Frontal cortex (tissue), 4 donors: ENCODE measurements at places on chromosomes 6 and 20. TPM values are rescaled to one million over a fixed set of nuclear protein-coding genes. Genes with fewer than 3 reads are reported as not detected.

CPNE5 gene
- total RNA-seq: 12.6 TPM

KCNB1 gene
- 5.7 TPM for total RNA-seq

ZC2HC1B gene
- not detected for total RNA-seq

DUSP15 gene
- total RNA-seq: 9.8 TPM

TMEM151B gene
- total RNA-seq: 45.7 TPM

DNA sequence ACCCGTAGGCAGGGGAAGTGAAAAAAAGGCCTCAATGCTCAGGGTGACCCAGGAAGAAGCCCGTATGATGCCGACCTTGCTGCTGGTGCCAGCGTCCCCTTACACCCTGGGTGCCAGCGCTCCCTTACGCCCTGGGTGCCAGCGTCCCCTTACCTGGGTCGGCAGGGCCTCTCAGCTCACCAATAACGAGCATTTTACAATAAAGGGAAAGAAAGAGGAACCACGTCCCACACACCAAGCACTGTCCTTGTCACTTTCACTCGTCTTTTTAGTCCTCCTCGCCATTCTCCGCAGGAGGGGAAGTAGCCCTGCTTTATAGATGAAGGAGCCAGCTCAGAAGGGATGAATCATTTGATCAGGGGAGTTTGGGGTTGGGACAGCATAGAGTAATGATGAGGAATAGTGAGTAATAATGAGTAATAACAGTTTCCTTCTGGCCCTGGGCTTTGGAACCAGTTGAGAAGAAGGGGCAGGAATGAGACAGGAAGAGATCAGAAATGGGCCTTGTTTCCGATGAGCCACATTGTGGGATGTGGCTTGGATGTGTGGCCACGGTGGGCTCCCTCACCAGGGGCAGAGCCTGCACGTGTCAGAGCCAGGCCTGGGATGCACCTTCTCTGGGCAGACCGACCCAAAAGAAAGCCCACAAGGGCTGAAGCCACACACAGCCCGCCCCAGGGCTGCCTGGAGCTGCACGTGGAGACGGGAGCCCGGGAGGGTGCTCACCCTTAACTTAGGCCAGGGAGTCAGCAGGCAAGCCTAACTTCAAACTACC, 75.7 kb downstream of the SYNJ2 start:
- no peak for DNase-seq

DNA sequence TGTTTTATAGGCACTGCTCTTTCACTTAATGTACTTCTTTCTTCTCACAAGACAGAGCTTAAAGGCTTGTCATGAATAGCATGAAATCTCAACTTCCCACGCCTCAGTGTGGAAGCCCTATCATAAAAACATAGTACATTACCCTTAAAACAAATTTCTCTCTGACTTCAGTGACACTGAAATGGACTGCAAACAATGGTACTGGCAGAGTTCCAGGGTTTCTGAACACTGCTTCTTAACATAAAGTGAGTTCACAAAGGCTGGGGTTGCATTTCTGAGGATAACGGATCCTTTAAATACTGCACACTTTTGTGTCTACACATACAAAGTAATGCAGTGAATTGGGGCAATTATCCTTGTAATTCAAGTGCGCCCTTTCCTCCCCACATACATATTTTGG, 32.3 kb upstream of the PLEKHG1 start:
- DNase-seq: no peak

DNA sequence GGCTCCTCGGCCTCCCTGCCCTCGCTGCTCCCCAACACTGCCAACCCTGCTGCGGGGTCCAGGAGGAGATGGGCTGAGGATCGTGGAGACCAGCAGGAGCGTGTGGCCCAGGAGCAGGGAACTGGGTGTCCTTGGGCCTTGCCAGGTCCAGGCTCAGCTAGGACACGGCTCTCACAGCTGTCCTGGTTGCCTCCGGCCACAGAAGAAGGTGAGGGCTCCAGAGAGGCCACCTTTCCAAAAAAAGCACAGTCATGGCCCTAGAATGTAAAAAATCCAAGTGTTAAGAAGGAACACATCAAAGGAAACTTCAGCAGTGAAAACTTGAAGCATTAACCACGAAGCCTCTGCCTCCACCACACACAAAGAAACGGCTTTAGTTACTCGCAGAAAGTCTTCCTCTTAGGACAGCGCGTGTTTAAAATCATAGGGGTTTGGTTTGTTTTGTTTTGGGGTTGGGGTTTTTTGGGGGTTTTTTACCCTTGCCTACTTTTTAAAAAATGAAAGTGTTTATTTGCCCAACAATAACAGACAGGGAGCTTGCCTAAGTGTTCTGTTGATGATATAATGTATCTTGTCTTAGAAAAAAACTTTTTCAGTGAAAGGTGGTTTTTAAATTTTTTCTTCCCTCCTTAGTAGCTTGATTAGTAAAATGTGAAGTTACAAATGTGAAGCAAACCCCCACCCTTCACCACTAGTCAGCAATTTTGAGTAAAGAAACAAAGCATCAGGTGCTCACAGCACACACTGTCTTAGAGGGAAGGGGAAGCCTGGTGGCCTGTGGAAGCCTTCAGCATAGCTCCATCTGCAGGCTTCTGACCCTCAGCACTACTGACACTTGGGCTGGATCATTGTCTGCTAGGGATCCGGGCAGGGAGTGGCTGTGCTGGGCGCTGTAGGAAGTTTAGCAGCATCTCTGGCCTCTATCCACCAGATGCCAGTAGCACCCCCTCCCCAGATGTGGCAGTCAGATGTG, 60.0 kb downstream of the PTPN1 start:
- no peak for DNase-seq

DNA sequence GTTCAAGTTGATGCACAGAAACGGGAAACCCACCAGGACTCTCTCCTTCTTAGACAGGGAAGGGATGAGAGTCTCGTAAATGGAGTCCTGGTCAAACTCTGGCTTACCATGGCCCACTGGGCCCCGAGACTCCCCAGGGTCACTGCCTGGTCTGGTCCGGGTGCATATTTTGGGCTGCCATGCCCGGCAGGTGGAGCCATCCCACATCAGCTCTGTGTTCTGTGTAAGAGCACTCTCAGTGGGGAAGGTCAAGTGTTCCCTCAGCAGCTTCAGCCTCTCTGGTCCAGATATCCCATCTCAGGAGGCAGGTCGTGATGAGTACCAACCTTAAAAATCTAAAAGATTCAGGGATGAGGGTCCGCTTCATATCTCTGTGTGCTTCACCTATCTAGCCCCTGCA, 138.8 kb downstream of the EDN3 start:
- DNase-seq: no peak

GRCh38 chr20:52379723-52380336, 188.3 kb upstream of the ZFP64 start:
- no peak for DNase-seq

GRCh38 chr6:168160506-168161370, 81.7 kb upstream of the FRMD1 start:
- DNase-seq: no peak

DNA sequence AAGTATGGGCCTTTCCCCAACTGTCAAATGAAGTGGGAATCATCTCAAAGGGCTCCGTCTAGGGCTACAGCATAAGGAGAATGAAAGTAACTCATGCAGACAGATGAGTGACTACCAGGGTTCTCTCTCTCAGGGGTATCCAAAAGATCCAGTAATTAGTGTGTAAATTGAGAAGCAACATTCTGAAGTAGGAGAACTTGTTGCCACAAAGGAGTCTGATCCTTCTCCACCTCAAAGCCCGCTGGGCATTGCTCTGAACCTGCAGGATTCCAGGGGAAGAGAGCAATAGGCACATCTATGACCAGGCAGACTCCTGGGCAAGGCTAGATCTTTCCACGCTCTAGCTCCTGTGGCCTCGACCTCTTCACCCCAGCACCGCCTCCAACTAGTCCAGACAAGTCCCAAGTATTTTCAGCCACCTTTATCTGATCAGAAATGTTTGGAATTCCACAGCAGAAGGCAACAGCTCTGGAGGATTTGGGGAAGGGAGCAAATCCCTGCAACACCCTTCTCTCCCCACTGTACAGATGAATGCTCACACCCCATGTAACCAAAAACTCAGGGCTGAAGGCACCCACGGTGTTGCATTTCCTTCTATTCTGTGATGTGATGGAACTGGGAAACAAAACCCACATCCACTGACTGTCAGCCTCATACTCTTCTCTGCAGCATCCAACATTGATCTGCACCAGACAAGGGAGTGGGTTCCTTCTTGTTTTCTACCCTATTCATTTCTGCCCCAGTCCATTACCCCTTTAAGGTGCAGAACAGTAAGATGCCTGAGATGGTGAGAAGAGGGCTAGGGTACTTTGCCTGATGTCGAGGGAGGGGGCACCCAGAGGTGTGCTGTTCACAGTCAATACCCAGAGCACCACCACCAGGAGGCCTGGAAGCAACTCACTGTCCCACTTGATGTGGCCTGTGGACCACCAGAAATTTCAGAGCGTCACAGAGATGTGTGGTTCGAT, 41.0 kb downstream of the COX4I2 start:
- no peak for DNase-seq

DNA sequence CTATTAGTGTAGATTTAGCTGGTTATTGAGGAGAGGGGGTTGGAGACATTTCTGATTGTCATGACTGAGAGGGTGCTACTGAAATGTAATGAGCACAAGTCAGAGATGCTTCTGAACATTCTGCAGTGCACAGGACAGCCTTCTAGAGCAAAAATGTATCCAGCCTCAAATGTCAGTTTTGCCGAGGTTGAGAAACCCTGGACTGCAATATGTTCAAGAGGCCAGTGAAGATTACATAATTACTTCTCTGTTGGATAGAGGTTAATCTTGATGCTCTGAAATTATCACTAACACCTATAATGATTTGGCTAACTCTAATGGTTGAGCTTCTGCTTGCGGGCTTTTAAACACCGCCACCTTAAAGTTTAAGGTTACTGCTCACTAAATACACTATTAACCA, 3.4 kb upstream of the DUSP22 start:
- DNase-seq: no peak

DNA sequence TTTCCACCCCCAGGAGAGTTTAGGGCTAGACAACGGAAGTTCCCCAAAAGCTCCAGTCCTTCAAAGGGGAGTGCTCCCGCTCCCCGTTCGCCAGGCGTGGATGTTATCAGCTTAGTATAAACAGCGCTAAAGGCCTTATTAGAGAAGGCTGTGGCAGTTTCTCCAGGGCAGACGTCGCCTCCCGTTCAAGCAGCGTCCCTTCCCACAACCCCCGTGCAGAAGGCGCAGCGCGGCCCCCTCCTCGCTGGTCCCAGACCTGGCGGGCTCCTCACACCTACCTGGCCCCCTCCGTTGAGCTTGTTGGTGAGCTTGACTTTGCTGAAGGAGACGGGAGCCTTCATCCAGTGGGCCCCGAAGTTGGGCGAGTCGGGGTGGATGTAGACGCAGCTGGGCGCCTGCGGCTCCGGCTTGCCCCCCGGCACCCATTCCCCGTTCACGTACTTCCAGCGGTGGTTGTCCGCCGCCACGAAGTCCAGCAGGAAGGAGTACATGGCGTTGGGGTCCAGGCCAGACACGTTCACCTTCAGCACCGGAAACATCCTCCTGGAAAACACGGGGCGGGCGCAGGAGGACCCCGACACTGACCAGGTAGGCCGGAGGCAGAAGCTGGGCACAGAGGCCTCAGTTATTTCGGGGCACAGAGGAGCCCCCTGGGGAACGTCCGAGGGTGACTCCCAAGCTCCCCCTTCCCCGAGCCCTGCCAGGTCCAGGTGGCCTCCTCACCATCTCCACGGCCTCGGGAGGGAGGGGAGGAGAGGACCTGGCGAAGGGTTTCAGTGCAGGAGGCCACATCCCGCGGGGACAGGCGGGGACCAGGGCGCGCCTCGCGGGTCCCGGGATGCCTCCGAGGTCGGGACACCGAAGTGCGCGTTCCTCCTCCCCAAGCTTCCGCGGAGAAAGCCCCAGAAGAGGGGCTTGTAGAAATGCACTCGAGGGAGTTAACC, 1.1 kb downstream of the TBXT start:
- DNase-seq: no peak

- no peak for DNase-seq
Observed at GRCh38 chr6:2771079-2771478, 5.9 kb downstream of the WRNIP1 start.

- no peak for DNase-seq
Observed at GRCh38 chr20:63433351-63433750, 39.1 kb downstream of the KCNQ2 start.

GRCh38 chr6:136582711-136583471, 32.7 kb upstream of the MAP7 start:
- peak; percentile 30 for DNase-seq

- no peak for DNase-seq
Observed at GRCh38 chr6:109722564-109723254, 31.6 kb downstream of the FIG4 start.

GRCh38 chr20:44979090-44979621, 12.8 kb downstream of the STK4 start:
- DNase-seq: no peak
